Motor neuron (in vitro differentiated cells): ENCODE measurements at places on chromosomes 1 and 21. TPM values are rescaled to one million over a fixed set of nuclear protein-coding genes. Genes with fewer than 3 reads are reported as not detected.
A peak's percentile ranks its signal among the peaks of the same experiment; 100 is the strongest.

ZBTB8A gene
- total RNA-seq, result 15.6 and 16.7 TPM in 2 replicates

DNA sequence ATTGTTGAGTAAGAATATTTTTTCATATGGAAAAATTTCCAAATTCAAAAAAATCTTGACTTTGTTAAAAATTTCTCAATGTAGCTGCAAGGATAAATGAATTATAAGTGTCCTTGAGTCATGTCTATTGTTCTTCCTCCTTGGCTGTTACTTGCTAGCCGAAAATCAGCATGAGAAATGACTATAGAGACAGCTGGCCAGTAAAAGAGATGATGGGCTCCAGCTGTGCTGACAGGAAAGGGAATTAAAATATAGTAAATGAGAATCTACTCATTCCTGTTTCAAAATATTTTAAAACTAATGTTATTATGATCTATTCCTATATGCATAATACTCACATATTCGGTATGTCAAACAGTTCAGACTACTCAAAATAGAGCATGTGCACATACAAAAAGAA is 1292.6 kb downstream of the BRINP3 start:
- ATAC-seq, result no peak

DNA sequence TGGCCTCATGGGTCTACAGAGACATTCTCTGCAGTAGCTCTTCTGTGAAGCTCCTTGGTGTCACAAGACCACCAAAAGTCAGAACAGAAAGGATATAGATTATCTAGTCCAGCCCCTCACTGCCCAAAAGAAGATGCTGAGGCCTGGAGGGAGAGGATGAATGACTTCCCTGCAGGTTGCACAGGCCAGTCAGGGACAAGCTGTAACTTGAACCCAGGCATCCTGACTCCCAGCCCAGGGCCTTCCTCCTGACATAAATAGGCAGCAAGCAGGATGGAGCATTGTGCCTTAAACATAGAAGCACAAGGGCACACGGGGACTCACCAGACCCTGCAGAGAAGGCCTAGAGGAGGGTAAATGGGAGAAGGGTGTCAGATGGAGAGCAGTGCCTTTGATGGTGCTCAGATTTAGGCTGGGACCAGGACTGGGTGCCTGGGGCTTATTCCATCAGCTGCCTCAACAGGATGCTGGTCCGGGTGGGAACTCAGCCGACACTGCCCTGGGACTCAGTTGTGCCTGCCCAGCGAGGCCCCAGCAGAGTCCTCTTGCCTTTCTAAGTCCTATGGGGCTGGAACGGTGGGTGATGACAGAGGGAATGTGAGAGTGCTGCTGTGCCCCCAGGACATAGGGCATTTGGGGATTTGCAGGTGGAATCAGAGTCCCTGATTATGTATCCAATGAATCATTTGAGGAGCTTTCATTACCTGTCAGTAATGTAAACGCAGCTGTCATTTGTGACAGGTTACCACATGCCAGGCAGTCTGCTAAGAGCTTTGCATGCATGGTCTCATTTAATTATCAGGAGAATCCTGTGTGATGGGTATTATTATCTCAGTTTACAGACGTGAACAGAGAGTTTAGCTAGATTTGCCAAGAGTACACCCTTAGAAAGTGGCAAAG is 13.2 kb downstream of the S100A7A start:
- ATAC-seq, result no peak

C1orf87 gene
- 0.21 TPM in 1 of 2 replicates, not detected in the other for total RNA-seq

GRCh38 chr1:74474585-74474984 is 37.8 kb downstream of the LRRC53 start:
- ATAC-seq, result peak; percentile 96

GRCh38 chr1:54485416-54485815 is 62.6 kb upstream of the ACOT11 start:
- ATAC-seq, result no peak

ZNF691 gene
- total RNA-seq, result 16.7 and 18.3 TPM in 2 replicates

IL24 gene
- 0.09 and 0.17 TPM in 2 replicates for total RNA-seq
